Activated T-cell treated with anti-CD3 and anti-CD28 coated beads, Interleukin-2, amount 50 U/mL, for 72 hours (primary cell): ENCODE measurements at places on chromosomes 7 and 10. TPM values are rescaled to one million over a fixed set of nuclear protein-coding genes. Genes with fewer than 3 reads are reported as not detected.

The SYCE1 gene
- total RNA-seq: 0.37 TPM

The CASP2 gene
- total RNA-seq: 126 TPM

The KEL gene
- total RNA-seq: 0.31 TPM

The PANK1 gene
- total RNA-seq: 5.3 TPM

The CFAP69 gene
- total RNA-seq: 0.79 TPM

The SPDYE6 gene
- total RNA-seq: not detected

The TACR2 gene
- total RNA-seq: not detected

The LRRN3 gene
- 24.0 TPM for total RNA-seq

The FAM25C gene
- not detected for total RNA-seq

DNA sequence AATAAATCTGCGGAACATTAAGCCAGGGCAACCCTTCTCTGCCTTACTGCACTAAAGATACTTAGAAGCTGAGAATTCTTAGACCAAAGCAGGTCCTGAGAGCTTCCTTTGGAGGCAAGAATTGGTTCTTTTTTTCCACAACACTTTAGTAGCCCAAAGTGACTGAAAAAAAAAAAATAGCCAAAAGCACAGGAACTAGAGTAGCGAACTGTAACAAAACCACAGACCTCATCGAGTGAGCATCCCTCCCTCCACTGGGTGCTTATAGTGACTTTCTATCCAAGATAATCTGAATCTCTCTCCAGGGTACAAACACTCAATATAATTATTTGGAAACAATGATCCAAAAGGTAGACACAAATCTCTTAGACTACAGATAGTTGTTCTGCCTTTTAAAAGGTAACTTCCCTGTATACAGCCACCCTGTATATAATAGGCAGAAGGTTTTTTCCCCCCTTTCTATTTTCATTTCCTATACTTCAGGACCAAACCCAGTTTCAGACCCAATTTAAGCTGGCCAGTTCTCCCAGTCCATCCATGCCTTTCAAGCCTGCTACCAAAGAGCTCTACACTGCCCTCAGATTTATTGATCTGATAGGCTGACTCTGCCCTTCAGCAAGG is 31.6 kb upstream of the KCNIP2 start:
- DNase-seq: no peak

DNA sequence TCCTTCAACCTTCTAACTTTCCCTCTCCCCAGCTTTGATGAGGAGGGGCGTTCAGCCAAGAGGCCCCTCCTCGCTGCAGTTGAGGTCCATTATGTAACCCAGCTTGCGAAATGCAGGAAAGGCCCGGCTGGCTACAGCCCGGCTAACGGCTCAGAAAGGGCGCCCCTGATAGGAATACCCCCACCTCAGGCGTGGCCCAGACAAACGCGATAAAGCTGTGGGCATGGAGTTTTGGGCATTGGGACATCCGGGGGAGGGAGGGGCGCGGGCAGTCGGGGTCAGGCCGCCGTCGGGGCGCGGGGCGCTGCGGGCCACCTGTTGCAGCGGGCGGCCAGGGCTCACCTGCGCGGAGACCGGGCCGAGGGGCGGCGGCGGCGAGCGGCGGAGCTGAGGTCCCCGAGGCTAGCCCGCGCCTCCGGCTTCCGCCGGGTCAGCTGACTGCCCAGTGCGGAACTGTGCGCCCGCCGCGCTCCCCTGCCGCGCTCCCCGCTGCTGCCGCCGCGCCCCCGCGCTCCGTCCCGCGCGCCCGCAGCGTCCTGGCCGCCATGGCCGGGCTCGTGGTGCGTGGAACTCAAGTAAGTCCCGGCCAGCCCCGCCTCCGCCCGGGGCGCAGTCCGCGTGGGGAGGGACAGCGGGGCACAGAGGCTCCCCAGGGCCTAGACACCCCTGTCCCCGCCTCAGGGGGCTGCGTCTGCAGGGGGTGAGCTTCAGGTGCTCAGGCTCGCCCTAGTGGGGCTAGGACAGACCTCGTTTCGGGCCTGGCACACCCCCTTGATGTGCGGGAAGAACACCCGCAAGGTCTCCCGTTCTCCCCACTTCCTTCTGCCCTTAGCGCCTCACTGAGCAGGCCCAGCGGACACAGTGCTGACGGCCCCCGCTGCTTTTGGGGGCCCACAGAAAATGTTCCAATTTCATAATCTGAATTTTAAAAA is at the start of gene LRMDA:
LRMDA (plus strand) TSS at position 445 of the 932 bp plus-strand sequence.
- DNase-seq: no peak

GRCh38 chr7:98294326-98294725 is 12.8 kb downstream of the BRI3 start:
- DNase-seq: no peak

GRCh38 chr10:113329121-113329596 is 223.7 kb upstream of the HABP2 start:
- no peak for DNase-seq

GRCh38 chr7:47355684-47356083 is 226.2 kb downstream of the TNS3 start:
- no peak for DNase-seq

DNA sequence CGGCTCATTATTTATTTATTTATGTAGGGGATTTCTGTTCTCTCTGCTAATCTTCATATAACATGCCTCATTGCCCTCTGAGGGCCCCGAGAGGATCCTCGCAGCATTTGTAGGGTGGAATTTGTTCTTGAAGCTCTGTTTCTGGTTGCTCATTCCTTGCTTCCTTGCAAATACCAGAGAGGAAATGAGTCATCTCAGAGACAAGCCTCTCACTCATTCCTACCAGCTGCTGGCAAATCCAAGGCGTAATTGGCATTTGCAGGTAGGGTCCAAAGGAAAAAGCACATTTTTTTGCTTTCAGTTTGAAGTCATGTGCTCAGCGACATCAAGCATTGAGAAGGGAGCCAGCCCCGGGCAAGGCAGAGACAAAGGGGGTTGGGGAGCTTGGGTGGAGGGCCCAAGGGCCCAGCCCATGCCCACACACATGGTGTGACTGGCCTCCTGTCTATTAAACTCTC is 501.6 kb downstream of the GALNT17 start:
- no peak for DNase-seq

- DNase-seq: no peak
These were observed 80.4 kb downstream of the VIPR2 start for GRCh38 chr7:159064121-159064815.

GRCh38 chr7:137990251-137990941 is 11.5 kb downstream of the CREB3L2 start:
- DNase-seq: no peak
